ENCODE measurements at places on chromosomes 13 and 19. TPM values are rescaled to one million over a fixed set of nuclear protein-coding genes. Genes with fewer than 3 reads are reported as not detected.

HSH2D gene
- 1.1 TPM for total RNA-seq

OVOL3 gene
- total RNA-seq = not detected

F7 gene
- not detected for total RNA-seq

ACER1 gene
- 8.1 TPM for total RNA-seq

VSTM2B gene
- total RNA-seq = not detected

FAM124A gene
- total RNA-seq = 1.6 TPM

ATXN8OS gene
- total RNA-seq = not detected

MCF2L gene
- 10.2 TPM for total RNA-seq

DNA sequence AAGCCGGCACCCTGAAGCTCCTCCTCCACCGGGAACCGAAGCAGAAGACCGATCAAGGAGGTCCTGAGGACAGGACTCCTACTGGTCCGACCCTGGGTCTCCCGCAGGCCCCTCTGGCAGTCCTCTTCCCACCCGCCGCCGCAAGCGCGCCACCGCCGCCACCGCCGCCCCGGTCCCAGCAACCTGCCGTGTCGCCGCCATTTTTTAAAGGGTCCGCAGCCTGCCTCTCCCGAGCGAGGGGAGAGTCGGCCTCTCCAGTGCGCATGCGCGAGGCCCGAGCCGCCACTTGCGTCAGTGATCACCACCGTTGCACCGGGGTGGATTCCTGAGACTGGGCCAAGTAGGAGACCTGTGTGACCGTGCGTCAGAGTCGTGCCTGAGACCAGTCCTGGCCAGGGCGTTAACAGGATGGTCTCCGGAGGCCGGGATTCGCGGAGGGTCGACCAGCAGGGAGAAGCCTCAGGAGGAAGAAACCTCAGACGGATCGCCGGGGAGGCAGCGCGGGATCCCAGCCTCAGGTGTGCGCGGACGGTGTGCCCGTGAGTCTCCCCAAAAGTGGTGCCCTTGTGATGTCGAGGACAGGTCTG lies 51.6 kb downstream of the ZNF146 start:
- no peak for DNase-seq

- DNase-seq = no peak
These were observed 12.5 kb downstream of the ARRDC2 start for GRCh38 chr19:18020212-18021085.

DNA sequence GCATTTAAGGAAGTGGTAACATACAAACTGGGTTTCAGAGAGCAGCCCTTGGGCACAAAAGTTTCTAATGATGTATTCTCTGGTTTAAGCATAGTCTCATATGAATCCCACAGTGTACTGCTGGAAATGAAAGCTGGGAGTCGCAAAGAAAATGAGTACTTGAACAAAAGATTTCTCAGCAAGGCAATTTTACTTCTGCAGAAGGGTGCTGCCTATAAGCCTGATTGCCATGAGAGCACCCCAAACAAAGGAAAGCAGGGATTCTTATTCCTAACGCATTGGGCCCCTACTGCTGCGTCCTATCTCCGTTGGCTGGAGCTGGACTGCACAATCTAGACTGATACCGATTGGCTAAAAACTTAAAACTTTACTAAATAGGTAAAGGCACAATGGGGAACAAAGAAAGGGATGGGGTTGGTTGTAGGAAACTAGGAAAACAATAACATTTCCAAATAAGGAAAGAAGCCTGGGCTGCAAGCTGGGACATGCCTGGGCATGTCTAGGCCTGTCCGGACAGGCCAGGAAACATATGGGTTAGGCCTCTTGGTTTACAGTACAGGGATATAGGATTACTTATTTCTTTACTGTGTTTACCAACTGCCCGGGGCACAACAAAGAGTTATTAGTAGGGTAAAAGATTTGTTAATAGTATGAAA lies 27.4 kb upstream of the VN1R4 start:
- no peak for DNase-seq

- no peak for DNase-seq
These were observed 160.8 kb upstream of the SERP2 start for GRCh38 chr13:44212633-44213396.

DNA sequence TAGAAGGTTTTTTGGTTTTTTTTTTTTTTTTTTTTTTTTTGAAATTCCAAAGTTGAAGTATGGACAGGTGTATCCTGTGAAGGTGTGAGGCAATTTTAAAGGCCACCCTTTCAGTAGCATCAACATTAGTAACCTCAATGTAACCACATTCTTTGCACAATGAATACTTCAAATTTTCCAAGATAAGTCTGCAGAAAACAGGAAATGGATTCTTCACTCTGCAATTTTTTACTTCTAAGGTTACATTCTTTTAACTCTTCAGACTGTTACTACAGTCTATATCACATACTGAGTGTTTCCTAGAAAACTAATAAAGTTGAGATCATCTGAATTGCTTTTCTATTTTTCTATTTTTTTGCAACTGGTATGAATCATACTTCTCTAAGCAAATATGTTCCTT lies 569.0 kb upstream of the GPC6 start:
- DNase-seq = no peak

- DNase-seq = no peak
These were observed 18.0 kb downstream of the KLK4 start for GRCh38 chr19:50893047-50893736.

DNA sequence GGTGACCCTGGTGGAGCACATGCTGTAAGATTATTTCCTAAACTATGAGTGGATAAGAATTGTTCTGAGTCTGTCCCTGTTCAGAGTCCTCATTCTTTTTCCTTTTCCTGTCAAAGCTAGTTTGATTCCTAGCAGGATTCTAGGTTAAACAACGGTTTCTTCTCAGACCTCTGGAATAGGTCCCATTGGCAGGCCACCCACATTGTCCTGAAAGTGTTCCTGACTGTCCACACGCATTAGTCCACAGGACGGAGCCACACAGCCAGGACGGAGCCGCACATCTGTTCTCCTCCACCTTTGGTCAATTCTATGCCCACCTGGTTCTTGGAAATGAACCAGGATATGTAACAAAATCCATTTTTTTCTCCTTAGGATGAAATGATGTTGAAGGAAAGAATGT lies 46.1 kb downstream of the ANKRD10 start:
- DNase-seq = no peak

- no peak for DNase-seq
These were observed 12.5 kb upstream of the MAP1S start for GRCh38 chr19:17706750-17707181.

DNA sequence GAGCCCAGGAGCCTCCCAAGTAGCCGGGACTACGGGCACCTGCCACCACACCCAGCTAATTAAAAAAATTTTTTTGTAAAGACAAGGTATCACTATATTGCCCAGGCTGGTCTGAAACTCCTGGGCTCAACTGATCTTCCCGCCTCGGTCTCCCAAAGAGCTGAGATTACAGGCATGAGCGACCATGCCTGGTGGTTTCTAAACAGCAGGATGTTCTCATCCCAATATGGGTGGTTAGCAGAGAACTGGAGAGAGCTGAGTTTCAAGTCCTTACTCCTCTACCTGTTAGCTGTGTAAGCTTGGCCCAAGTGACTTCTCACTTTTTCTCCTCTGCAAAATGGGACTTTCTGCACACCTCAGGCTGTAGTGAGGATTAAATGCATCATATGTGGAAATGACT lies 8.0 kb downstream of the TMEM91 start:
- no peak for DNase-seq

- DNase-seq = no peak
These were observed 20.4 kb downstream of the LMTK3 start for GRCh38 chr19:48490981-48491792.

DNA sequence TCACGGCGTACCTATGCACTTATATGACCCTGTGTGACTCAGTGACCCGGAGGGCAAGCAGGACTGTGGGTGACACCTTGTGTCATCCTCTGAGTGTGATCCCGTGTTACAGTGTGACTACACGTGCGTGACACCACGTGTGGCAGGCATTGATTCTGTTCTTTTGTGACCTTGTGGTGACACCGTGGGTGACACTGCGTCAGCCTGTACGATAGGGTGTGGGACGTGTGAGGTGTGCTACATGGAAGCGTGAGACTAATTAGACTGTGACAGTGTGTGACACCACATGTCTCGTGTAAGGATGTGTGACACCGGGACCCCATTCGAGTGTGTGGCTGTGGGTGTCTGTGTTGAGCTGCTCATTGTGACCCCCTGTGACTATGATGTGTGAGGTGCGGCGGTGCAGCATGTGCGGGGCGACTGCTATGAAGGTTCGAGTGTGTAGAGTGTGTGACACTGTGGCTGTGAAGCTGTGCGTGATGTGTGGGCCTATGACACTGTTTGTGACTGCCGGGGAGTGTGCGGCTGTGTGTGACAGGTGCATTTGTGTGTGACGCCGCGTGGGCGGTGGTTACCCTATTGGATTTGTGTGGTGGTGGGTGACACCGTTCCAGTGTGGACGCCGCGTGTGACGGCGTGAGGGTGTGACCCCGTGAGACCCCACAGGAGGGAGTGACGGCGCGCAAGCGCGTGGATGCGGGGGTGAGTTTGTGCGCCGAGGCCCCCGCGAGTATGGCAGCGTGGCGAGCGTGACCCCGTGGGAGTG lies 399 bp upstream of the SPTBN4 start:
- no peak for DNase-seq

GRCh38 chr19:14519860-14520407 lies 1.7 kb upstream of the DNAJB1 start:
- DNase-seq = no peak

DNA sequence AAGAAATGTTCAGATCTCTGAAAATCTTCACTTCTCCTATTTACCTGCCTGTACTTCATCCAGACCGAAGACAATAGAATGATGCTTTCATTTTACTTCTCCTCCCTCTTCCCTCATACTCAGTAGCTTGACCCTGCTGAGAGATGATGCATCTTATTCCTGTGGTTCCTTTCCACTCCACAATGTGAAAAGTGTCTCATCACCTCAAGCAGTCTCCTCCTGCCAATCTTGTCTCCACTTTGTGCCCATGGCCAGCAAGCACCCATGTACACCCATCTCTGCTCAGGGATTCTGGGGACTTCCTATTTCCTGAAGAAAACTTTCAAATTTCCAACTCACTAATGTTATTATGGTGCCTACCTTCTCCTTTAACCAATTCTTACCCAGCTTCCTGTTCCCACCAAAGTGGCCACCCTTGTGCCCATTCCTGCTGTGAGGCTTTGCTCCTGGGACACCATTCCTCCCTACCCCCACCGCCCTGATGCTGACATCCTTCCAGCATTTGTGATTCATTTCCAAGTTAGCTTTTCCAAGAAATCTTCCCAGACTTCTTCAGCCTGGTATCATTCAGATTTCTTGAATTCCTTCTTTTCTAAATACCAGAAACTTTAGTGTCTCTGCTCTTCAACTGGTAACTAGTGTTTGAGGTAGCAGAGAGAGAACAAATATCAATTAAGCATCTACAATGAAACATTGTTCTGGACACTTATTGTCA lies 212.5 kb downstream of the POSTN start:
- DNase-seq = no peak

GRCh38 chr19:42090672-42091071 lies 14.7 kb downstream of the ZNF574 start:
- no peak for DNase-seq

GRCh38 chr13:99730403-99730802 lies 229.1 kb downstream of the TM9SF2 start:
- DNase-seq = no peak

DNA sequence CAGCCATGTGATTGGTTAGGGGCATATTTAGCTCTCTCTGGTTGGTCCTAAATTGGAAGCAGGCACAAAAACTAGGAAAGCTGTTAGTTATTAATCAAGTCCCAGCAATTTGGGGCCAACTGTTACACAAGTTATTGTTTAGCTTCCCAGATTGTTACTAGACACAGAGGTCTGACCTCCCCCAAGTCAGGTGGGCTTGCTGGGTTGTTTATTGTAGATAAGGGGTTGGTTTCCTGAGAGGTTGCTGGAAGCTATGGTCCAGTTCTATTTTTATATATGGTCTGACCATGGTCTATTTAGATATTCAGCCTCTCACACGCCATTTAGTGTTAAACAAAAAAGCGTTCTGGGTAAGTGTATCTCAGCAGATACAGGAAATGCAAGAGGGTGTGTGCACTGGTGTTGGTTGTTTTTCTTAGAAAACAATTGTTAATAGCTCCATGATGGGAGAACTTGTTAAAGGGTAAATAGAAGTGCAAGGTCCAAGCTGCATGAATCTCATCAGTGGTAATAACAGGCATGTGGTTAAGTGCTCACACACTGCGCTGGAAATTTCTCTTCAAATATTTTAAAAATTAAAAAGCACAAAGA lies 150.0 kb downstream of the RAP2A start:
- DNase-seq = no peak

DNA sequence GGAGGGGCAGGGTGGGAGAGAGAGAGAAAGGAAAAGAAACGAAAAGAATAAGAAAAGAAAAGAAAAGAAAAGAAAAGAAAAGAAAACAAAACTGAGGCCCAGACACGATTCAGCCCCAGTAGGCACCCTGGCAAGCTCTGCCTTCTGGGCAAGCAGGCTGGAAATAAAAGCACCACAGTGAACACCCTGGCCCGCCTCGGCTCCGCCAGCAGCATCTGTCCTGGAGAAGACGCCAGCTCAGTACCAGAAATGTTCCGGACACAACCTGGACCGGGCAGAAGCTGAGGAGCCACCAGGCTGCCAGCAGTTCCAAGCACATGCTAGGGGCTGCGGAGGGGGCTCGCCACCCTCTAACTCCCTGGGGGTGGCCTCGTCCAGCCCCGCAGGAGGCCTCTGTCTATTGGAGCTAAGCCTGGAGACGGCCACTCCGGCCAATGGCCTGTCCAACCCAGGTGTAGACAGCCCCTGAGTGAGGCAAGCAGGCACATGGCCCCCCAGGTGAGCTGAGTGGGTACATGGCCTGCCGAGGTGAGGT lies 11.4 kb upstream of the CPAMD8 start:
- DNase-seq = no peak

DNA sequence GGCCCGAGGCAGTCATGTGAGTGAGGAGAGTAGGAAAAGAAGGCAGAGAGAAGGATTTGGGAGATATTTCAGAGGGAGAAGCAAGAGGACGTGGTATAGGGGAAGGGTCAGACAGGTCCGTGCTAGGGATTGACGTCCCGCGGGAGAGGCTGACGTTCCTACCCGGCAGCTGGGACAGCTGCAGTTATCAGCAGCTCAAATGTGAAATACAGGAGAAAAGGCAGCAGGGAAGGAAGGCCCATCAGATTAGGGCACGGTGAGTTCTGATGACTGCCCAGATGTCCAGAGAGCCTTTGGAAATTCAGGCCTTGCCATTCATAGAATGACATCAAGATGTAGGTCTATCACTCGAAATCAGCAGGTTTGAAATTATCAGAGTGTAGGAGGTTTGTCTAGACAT lies 88.4 kb downstream of the IRS2 start:
- no peak for DNase-seq

Measured in esophagus squamous epithelium (tissue), 5 donors.